BE2C (cell line): ENCODE measurements at places on chromosomes 13 and 19.
A peak's percentile ranks its signal among the peaks of the same experiment; 100 is the strongest.

- no peak for DNase-seq
Measured at GRCh38 chr13:76852986-76853385, 33.2 kb downstream of the KCTD12 start.

GRCh38 chr19:52993342-52994178 is 20.2 kb upstream of the ERVV-1 start:
- peak; percentile 72 for DNase-seq

DNA sequence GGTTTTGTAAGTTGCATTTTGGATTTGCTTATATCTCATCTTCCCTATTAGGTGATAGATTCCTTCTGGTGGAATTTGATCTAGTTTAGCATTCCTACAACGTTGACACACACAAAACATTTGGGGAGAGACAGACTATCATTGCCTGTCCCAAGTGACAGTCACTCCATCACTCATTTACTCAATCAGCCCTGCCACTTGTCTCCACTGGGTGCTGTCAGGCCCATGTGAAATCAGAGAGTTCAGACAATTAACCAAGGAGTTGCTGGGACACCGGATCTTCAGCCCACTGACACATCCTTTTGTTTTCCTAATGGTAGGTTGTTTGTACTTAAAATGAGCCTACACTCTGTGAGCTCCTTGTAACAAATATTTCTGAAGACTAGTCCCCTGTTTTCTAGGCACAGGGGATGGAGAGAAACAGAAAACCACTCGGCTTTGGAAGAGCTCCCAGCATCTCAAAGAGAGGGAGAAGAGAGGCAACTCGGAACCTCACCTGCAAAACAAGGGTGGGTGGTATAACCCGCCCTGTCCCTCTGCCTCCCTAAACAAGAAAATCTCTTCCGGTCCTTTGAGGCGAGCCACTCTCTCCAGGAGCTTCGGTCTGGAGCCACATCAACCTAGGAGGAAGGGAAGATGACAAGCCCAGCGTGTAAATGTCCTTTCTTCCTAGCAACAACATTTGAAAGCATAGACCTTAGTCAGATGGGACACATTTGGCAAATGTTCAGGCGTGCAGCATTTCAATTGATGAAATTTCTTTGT is 440.9 kb upstream of the KLF12 start:
- DNase-seq, result no peak

DNA sequence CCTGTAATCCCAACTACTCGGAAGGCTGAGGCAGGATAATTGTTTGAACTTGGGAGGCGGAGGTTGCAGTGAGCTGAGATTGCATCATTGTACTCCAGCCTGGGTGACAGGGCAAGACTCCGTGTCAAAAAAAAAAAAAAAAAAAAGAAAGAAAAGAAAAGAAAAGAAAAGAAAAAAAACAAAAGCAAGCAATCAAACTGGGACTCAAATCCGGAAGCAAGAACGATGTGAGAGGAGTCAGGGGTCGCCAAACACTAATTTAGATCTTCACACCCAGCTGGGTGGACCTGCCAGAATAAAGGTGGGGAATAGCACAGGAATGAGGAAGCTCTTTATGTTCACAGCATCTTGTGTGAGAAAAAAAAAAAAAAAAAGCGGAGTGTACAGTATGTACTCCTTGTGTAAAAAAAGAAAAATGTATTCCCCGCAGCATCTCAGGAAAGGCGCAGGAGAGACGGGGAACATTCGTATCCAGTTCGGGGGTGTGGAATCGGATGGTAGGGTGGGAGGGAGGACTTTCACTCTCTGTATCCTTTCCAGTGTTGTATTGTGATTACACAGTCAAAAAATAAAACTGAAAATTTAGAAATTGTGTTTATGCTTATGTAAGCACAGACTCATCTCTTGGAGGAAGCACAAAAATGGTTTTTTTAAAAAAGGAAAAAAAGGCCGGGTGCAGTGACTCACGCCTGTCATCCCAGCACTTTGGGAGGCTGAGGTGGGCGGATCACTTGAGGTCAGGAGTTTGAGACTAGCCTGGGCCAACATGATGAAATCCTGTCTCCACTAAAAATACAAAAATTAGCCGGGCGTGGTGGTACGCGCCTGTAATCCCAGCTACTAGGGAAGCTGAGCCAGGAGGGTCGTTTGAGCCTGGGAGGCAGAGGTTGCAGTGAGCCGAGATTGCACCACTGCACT is 7.6 kb downstream of the DNAJB1 start:
- no peak for DNase-seq

DNA sequence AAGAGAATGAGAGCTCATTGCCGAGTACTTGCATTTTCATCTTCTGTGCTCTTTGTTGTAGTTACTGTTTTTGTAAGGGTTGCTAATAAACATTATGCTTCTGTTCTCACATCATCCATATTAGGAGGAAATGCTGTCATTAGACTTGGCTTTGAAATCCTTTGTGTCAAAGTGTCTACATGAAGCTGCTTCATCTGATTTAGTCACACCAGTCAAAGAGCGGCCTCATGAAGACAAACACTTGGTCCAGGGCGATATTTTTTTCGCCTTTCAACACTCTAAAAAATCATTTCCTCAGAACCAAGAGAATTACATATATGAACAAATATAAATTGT is 105.0 kb downstream of the SPRY2 start:
- DNase-seq, result no peak

DNA sequence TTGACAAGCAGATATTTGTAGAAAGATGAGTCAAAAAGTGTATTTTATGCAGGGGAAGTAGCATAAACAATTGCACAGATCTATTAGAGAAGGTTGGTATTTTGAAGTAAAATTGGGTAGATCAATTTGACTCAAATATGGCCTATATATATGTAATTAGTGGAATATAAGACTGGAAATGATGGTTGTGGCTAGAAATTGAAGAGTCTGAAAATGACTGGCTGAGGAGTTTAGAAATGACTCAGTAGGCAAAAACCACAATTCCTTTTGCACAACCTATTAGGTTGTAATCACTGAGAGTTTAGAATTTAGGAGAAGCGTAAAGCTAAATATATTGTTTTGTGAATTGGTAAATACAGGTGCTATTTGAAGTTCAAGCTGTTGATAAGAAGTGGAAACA is 622.6 kb upstream of the PCDH20 start:
- no peak for DNase-seq

DNA sequence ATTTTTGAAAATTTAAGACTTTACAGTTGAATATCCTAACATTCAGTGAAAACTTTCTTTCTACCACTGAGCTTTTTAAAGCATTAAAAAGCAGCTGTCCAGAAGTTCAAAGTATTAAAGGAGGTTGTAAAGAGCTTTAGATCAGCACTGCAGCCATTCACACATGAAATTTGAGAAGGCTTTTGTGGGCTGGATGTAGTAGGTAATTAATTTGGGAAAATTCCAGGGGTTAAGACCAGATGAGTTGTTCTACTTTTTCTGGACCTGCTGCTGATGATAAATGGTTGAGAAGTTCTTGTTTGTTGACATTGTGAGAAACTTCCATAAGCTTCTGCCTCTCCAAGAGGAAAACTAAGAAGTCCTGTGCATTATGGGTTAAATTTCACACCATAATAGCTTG is 1779.6 kb upstream of the PRR20A start:
- no peak for DNase-seq

DNA sequence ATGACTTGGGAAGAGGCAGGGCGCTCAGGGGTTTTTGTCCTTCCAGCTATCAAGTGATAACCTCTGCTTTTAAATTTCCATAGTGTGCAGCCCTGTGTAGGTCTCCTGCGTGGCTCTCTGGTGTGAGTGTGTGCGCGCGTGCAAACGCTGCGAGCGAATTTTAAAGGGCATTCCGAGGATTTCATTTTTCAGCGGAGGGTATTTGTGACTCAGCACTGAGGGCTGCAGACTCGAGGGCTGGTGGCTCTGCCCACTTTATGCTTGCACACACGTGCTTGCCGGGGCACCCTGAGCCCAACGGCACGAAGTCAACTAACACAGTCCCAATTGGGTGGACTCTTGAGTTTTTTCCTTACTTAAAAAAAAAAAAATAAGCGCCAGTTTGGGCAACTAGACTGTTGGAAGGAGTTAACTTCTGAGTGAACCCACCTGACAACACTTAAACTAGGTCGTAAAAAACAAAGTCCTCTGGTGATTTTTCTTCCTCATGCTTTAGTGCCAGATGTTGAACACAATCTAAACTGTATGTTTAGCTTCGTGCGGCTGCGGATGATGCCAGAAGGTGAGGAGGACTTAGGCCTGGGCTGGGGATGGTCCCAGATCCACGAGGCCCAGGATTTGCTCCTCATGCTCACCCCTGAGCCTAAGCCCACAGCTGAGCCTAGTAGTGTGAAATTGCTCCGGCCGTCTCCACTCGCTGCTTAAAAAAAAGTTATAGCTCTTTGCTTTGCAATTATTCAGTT is 2.1 kb downstream of the FGF9 start:
- no peak for DNase-seq

- peak; percentile 87 for DNase-seq
Measured at GRCh38 chr19:1910177-1910576, 5.0 kb downstream of the ADAT3 start.

- DNase-seq, result no peak
Measured at GRCh38 chr19:58345558-58345957, 7.7 kb downstream of the A1BG start.

GRCh38 chr19:45664575-45664974 is 3.4 kb upstream of the GIPR start:
- no peak for DNase-seq

- DNase-seq, result no peak
Measured at GRCh38 chr13:34849406-34849805, 92.7 kb upstream of the NBEA start.

DNA sequence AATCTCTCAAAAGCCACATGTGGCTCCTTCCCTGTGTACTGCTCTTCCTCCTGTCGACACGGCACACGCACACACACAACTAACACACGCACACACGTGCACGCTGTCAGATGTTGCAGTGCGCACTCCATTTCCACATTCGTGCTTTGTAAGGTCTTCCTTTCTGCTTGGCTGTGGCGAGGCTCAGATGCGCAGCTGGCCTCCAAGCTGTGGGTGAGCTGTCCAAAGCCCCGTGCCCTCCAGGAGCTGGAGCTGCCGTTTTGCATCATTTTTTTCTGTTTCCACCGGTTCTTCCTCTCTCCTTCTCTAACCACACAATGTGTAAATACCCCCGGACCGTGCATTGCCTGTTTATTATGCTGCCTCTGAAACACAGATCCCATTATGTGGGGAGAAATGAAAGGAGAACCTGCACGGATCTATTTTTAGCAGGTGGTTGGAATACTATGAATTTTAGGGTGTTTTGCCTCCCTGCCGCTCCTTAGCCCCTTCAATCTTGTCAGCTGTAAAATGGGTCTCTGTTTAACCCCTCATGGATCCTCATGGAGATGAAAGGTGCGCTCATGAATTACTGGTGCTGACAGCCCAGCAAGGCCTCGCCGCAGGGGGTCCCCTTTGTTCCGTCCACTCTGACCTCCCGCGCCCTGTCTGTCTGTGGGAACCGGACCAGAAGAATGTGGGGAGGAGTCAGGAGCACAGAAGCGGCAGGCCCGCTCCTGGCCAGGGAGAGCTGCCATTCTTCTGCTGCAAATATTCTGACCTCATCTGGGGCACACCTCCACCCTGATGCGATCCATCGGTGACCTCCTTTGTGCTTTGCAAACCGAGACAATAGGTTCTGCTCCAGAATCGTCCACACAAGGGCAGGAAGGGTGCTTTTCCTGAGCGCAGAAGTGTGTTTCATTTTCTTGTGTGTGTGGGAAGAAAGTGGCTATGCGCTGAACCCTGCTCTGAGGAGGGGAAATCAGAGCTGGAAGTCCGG is 137.7 kb downstream of the SOX1 start:
- DNase-seq, result no peak
